ENCODE measurements at places on chromosomes 1 and 21.

- DNase-seq: no peak
Observed at GRCh38 chr21:41294548-41295231, 21.9 kb upstream of the FAM3B start.

GRCh38 chr1:84379138-84379916, 19.0 kb upstream of the DNASE2B start:
- no peak for DNase-seq

- DNase-seq: no peak
Observed at GRCh38 chr1:16171314-16172151, 15.7 kb upstream of the EPHA2 start.

DNA sequence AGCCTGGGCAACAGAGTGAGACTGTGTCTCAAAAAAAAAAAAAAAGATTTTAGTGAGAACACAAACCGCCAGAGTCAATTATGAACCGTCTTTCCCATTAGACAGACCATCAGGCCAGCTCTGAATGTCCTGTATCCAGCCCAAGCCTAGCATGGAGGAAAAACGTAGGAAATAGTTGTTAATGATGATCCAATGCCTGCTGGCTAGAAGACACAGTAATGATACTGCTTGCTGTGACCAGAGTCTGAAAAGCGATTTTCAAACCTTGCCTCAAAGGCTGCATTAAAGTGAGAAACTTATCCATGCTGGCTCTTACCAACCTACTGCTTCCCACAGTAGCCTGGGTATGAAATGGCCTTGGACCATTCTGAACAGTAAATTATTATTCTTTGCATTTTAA, 17.0 kb downstream of the COA7 start:
- DNase-seq: no peak

DNA sequence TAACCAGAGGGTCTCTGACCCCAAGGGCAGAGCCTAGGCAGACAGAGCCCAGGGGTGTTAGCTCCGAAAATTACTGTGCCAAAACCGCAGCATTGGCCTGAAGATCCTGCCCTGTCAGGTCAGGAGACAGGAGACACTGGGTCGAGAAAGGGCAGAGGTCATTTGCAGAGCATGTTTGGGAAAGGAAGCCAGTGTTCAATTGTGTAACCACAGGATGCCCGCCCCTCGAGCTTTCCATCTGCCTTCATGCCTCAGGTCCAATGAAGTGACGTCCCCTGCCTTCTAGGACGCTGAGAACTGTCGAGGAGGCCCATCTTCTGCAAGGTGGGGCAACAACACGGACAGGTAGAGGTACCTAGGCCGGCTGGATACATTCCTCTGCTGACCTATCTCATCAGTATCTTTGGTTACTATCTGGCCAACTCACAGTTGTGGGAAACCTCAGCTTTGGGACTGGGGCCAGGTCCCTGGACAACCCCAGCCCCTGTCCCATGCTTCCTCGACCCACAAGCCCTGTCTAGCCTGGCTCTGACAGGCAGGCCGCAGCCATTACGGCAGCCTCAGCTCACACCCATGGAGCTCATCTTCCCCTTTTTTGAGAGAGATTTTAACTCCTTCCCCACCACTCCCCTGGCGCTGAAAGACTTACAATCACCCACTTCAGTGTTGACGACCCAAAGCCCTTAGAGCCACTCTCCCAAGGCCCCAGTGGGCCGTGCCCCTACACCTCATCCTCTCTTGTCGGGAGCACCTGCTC, 1.3 kb downstream of the ARL8A start:
- peak; percentile 41 for DNase-seq

- peak; percentile 33 for DNase-seq
Observed at GRCh38 chr1:163528710-163529348, 207.1 kb downstream of the NUF2 start.

DNA sequence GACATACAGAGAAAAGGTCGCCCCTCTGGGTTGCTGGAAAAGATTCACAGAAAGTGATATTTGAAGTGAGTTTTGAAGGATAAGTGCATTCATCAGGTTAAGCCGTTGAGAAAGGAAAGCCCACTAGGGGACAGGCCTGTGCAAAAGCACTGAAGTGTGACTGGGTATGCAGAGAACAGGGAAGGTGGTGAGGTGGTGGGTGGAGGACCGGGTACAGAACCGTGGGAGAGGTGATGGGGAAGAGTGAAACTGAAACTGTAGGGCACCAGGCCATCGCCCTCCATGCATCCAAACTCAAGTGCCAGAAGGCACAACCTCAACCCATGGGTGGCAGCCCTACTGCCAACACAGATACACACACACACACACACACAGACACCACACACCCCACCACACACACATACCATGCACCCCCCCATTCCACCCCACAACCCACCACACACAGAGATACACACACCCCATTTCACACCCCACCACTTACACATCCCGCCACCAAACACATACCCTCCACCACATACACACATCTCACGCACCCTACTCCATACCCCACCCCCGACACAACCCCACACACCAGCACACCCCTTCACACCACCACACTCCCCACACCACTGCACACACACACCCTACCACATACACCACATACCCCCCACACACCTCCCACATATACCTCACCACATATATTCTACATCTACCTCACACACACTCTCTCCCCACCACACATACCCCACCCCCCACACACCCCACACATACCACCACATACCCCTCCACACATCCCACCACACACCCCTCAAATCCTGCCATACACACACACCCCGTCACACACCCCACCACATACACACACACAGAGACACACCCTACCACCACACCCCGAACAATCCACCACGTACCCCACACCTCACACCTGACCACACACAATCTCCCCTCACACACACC, 59.0 kb downstream of the TSEN15 start:
- no peak for DNase-seq

DNA sequence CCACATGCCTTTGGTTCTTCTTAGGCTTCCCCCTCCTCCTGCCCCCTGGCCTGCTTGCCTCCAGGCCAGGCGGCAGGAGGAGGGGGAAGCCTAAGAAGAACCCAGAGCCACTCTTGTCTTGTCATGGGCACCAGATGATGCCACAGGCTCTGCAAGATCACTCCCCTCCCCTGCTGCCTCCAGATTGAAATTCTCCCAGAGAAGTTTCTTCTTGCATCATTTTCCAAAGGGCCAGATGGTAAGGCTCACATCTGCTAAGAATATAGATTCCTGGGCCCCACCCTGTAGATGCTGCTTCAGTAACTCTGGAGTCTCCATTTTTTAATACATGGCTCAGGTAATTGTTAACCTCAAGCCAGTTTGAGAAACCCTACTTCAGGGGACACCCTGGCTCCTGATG, 60.8 kb downstream of the FAM163A start:
- DNase-seq: no peak

GRCh38 chr1:187203257-187203656, 374.5 kb downstream of the PLA2G4A start:
- DNase-seq: no peak

DNA sequence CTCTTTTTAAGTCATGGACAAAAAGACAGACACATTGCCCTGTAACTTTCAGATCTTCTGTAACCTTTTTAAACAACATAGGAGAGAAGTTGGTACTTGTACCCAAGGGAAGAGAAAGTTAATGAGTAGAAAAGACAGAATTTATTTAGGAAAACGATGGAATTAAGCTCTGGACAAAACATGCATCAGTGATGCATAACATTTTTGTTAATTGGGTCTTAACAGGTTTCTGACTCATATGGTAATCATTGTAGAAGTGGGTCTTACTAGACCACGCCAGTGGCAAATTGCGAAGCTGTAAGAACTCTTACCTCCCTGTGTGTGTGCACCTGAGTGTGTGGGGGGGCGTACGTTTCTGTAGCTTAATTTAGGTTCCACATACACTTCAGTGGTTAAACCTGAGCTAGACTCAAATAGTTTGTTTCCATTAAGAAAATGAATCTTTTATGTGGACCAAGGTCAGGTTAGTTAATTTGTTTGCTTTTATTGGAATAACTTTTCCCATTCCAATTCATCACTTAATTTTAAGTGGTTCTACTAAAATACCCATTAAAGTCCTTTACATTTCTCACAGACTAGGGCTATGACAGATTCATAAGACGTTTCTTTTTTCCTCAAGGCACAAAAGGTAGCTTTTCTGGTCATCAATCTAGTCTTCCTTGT, 48.1 kb downstream of the NFIA start:
- DNase-seq: no peak

GRCh38 chr1:110638058-110638457, 31.9 kb upstream of the KCNA2 start:
- no peak for DNase-seq

DNA sequence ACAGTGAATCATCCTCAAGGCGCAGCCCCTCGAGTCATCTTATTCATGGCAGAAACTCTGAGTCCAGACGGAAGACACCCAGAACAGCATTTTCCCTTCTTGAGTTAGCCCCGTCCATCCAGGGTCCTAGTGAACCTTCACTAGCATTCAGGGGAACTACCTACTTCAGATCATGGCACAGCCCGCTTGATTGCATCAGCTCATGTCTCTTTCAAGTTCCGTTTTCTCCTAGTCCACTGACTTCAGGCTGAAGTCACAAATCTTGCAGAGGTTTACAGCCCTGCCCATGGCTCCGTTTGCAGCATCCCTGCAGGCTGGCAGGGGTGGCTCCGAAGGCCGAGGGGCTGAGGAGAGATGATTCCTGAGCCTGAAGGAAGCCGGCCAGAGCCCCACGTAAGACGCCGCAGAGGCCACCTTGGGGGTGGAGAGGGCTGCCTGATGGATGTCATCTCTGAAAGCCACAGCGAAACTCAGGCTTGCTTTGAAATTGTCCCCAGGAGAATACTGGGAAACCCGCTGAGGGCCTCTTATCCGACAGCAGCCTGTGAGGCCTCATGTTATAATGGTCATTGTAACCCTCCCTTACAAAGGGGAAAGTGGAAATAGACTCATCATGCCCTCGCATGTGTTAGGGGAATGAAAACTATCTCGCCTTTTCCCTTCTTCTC, 310.2 kb upstream of the AJAP1 start:
- no peak for DNase-seq

DNA sequence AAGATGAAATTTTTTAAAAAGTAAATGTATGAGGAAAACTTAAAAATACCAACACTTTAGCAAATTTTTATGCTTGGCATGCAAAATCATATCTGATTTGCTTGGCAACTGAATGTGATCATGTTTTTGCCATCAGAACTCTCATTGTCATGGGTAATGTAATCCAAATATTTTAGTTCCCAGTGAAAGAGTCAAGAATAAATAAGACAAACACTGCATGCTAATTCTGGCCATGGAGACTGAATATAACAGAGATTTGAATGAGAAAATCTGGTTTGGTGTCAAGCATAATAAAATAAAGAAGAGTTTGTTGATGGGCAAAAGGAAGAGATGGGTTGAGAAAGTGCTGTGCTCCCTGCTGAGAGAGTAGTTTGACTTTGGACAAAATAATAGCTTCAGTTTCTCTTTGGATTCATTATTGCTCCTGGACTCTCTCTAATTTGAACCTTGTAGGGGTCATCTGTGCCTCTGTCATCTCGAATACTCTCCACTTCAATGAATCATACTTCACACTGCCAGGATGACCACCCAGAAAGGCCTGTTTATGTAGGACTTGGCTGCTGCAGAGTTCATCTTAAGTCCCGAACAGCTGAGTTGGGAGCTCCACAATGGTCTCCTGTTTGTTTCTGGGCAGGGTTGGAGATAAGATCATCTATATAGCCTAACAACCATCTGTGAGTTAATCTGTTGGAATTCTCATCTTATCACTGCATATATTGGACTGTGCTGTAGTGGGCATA, 34.4 kb downstream of the ADAMTS1 start:
- no peak for DNase-seq

- peak; percentile 50 for DNase-seq
Observed at GRCh38 chr1:150165622-150166612, 16.2 kb downstream of the PLEKHO1 start.

DNA sequence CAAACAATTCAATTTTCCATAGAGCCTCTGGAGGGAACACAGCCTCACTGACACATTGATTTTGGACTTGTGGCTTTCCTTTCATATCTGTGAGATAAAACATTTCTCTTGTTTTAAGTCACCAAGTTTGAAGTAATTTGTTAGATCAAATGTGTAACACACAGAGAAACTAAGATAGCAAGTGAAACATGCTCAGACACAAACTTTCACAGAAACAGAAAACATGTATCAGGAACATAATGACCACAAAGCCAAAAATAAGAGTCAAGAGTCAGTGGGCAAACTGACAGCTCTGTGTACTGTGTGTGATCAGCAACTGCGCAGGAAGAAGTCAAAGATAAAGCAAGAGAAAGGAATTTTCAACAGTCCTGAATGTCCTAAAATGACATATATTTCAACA, 1237.5 kb downstream of the AMY1C start:
- no peak for DNase-seq

GRCh38 chr1:205088341-205088740, 4.1 kb upstream of the TMEM81 start:
- no peak for DNase-seq

DNA sequence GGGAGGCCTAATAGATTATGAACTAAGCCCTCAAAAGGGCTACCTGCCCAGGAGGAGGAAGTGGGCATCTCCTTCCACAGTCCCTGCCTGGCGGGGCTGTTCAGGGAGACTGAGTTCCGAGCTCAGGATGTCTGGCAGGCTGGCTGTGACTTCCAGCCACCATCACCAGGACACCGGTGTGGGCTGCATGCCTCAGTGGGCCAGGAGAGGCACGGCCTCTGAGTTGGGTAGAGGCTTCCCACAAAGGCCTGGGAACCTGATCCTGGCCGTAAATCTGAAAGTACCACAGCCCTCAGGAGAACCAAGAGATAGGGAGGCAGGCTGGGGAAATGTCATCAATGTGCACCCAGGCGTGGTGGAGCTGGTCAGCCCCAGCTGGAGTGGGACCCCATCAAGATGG, 29.1 kb downstream of the NTPCR start:
- no peak for DNase-seq

DNA sequence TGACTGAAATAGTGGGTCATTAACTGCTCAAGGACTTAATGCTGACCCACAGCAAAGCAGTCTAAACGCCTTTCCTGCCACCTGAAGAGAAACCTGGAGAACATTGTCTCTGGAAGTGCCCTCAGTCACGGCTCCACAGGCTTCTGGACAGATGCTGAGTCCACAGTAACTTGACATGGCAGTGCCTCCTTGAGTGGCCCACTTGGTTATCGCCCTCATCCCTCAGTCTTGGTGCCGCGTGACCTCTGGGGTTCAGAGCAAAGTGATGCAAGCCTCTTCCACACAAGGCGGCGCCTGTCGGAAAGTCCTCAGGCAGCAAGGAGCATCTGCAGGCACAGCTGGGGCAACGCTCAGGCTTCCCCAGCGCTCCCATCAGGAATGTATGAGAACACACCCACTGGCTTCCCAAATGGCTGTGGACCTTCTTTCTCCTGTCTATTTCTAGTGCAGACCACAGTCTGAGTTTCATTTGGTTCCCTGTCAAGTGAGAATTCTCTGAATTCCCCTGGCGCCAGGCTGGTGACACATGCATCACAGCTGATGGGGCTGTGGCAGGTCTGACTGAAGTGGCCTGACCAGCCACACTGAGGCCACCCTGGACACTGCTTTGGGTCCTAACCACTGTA, 13.0 kb upstream of the ANGPTL7 start:
- DNase-seq: no peak

Measured in body of pancreas (tissue), 4 donors.